ENCODE measurements at places on chromosomes 6 and 20. TPM values are rescaled to one million over a fixed set of nuclear protein-coding genes. Genes with fewer than 3 reads are reported as not detected.

The SLC22A2 gene
- not detected for total RNA-seq

The LGSN gene
- total RNA-seq, result 4.8 TPM

The GGTLC1 gene
- not detected for total RNA-seq

The PHF10 gene
- total RNA-seq, result 25.4 TPM

The SIRPB1 gene
- 0.63 TPM for total RNA-seq

The SLC22A7 gene
- total RNA-seq, result not detected

The HLA-DQA1 gene
- total RNA-seq, result not detected

The SLC24A3 gene
- 0.04 TPM for total RNA-seq

The KCNG1 gene
- 18.8 TPM for total RNA-seq

The MYO6 gene
- total RNA-seq, result 9.4 TPM

Measured in A549 treated with DMSO at 1 μM for 4 hours (cell line).